ENCODE measurements at places on chromosomes 13 and 19.

DNA sequence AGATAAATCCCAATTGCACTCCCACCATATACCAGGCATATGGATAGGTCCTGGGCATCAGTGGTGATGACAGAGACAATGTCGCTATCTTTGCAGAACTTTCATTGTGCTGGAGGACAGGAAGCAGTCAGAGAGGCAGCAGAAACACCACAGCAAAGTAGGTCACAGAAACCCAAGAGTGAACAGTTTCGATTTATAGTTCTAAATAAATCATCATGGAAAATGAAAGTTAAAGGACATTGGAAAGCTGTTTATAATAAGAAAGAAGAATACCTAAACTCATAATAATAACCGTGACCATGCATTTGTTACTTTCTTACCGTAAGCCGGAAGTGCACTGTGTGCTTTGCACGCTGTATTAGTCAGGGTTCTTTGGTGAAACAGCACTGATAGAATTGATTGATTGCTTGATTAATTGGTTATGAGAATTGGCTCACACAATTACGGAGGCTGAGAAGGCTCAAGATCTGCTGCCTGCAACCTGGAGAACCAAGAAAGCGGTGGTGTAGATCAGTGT lies 38.9 kb downstream of the ALOX5AP start:
- no peak for DNase-seq

DNA sequence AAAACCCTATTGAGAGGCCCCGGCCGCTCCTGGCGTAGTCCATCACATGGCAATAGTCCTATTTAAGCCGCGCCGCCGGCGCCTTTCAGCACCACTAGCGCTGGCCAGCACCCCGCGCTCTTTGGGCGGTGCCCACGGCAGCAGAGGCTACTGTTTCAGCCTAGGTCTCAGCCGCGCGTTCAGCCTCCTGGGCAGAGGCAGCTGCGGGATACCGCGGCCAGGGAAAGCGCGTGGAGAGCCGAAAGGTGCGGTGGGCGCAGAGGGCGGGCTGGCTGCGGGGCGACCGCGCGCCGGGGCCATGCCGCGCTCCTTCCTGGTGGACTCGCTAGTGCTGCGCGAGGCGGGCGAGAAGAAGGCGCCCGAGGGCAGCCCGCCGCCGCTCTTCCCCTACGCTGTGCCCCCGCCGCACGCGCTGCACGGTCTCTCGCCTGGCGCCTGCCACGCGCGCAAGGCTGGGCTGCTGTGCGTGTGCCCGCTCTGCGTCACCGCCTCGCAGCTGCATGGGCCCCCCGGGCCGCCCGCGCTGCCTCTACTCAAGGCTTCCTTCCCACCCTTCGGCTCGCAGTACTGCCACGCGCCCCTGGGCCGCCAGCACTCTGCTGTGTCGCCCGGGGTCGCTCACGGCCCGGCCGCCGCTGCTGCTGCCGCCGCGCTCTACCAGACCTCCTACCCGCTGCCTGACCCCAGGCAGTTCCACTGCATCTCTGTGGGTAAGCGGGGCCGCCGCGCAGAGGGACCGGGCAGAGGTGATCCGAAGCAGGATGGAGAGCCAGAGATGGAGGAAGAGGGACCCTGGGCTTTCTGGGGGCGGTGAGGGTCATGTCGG lies at the start of gene GSX1:
TSS of gene GSX1 (plus strand) at position 91 of the 826 bp plus-strand sequence. CDS start at position 299, 208 bp downstream.
- no peak for DNase-seq

DNA sequence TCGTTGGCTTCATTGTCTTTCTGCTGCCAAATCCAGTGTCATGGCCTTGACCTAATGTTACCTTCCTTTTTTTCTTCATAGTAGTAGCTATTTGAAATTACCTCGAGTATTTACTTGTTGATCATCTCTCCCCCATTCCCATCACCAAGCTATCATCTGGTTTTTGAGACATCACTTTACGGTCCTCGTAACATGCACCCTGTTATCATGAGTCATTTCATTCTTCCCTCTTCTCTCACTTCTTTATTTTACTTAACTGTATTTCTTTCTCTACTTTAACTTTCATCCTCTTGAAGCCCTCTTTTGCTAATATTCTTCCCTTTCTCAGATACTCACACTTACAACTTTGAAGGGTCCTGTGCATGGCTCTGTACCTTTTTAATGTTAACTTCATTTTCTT lies 31.8 kb downstream of the TPP2 start:
- no peak for DNase-seq

- DNase-seq: no peak
These were observed 5.0 kb upstream of the MICU2 start for GRCh38 chr13:21608961-21609360.

DNA sequence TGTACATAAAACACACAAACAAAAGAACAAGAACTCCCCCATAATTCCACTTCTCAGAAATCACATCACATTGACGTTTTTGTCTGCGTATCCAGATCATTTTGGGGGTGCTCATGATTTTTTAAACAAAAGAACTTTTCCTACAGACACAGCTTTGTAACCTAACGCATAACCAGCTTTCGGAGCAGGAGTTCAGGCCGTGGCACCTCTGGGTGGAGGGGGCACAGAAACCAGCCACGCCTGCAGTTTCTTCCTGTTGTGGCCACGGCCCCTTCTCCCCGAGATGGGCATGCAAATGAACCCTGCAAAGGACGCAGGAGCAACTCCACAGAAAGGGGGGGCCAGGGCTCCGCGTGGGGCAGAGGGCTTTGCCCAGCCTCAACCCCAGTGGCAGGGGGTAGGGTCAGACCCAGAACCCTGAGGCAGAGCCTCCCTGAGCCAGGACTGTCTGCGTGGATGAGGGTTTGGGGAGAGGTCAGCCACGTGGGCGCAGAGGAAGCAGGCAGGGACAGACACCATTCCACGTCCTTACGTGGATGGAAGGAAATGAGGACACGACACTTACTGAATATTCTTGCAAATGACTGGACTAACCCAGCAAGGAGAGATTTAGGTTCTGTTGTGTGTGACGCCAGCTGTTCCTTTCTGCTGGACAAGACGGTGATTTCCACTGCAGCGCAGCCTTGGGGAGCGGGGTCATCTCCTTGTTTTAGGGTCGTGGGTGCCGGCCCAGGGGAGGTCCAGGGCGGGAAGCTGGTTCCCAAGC lies 64.4 kb downstream of the RASA3 start:
- no peak for DNase-seq
